ENCODE measurements at places on chromosomes 5 and 9.

DNA sequence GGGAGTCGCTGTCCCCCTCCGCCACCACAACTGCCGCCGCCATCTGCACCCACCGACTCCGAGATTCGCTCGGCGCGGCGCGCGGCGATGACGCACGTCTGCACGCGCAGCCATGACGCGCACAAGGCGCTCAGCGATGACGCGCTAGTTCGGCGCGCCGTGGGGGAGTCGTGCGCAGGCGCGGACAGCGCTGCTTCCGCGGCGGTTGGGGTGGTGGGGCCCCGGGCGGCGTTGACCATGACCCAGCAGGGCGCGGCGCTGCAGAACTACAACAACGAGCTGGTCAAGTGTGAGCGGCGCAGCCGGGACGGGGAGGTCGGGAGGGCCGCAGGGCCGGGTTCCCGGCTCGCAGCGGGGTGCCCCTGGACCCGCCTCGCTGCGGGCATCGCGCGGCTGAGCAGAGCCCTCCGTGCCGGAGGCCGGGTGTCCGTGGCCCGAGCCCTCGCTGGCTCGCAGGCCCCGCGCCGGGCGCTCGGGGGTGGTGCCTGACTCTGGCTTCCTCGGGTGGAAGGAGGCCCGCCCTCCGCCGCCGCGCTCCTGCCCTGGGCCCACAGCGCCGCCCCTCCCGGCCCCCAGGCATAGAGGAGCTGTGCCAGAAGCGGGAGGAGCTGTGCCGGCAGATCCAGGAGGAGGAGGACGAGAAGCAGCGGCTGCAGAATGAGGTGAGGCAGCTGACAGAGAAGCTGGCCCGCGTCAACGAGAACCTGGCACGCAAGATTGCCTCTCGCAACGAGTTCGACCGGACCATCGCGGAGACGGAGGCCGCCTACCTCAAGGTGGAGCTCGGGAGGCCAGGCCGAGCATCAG, at the start of the genes ANAPC2 and SSNA1:
Gene ANAPC2, minus strand, starts transcription at position 71 of the 807 bp plus-strand sequence. Its CDS starts 28 bp downstream, at position 43.
Gene SSNA1, plus strand, starts transcription at position 187 of the 807 bp plus-strand sequence. Its CDS starts 51 bp downstream, at position 238.
- DNase-seq, result peak; percentile 82

DNA sequence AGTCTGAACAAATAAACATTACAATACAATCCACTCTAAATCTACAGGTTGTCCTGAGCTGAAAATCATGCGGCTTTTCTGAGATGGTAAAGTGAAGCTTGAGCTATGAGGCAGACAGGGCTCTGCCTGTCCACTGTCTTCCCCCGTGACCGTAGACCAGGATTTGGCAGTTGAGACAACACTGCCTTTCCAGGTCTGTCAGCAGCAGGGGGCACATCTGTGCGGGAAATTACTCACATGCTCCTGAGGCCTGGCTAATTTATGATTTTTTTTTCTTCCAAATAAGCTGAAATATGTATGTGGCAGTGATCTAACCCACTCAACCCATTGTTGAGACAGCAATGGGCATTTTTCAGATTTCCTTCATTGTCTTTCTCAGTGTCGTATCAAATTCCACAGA, 307.9 kb downstream of the FBXL7 start:
- DNase-seq, result peak; percentile 66

DNA sequence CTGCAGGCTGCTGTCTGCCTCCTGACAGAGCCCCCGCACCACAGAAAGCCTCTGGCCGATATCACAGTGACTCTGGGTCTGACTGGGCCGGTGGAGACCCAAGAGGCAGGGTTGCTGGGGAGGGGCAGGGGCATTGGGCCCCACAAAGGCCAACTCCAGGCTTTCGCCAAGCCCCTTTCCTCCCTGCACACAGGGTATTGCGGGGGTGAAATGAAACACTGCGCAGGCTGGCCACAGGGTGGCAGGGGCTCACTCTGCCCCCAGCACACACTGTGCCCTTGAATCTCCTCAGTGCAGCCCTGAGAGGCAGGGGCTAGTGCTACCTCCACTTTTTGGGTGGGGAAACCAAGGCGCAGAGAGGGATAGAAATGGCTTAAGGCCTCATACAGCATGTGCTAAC, 44.6 kb downstream of the BARX1 start:
- no peak for DNase-seq

DNA sequence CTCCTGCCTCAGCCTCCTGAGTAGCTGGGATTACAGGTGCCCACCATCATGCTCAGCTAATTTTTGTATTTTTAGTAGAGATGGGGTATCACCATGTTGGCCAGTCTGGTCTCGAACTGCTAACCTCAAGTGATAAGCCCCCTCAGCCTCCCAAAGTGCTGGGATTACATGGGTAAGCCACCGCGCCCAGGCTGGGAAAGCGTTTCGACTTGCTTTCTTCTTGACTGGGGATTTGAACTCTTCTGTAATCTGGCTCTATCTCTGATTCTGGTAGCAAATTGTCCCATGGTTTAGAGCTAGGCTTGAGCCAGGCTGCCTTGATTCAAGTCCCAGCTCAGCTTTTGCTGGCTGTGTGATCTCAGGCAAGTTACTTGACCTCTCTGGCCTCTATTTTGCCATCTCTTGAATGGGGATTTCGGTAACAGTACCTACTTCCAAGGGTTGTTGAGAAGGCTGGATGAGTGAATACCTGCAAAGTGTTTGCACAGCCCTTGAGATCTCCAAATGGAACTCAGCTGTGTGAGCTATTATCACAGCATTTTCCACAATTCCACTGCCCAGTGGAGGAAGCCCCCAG, 20.5 kb upstream of the MVB12B start:
- DNase-seq, result no peak

DNA sequence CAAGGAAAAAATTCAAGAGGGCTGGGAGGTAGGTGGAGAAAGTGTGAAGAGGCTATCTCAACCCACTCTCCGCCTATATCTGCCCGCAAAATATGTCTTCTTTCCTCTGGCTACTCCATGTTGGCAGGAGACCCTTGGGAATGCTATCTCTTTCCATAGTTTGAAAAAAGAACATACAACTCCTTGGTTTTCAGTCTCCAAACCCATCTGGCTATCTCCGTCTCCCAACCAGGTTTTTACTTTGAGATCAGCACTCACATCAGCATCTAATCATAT, 109.9 kb upstream of the IFNE start:
- no peak for DNase-seq

DNA sequence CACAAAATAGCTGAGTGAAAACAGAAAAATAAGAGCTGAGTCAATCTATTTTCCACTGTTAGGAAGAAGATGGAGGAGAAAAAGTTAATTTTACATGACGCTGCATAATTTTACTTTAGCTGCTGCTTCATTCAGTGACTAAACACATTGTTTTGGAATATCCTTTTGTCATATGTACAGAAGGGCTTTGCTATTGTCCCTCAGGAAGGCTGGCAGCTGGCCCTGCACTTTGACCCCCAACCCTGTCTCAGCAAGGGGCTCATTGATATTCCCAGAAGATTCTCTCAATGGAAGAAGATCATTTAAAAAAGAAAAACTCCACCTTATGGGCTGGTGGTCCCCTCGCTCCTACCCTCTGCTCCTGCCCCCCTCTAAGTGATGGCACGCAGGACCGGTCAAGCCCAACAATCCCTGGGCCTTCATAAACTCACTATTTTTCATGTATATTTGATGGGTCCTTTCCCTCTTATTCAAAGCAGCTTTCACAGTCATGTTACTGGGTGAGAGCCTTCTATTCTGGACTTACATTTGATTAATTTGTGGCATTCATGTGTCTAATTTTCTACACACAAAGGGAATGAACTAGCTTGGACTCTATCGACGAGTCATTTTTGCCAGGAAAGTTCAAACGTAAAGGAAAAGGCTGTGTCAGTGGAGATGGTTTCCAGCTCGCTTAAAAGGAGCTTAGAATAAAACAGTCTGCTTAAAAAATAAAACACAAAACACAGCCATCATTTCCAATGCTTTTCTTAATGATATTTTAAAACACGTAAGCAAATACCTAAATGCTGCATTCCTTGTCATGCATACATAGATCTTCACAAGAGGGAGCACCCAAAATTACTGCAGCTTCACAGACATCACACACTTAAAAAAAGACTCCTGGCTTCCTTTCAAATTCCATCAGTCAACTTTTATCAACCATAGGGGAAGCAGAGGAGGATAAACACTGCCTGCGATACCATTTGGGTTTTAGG, 104.7 kb downstream of the EFNA5 start:
- DNase-seq, result no peak

GRCh38 chr9:68717552-68718443, 12.8 kb downstream of the PIP5K1B start:
- no peak for DNase-seq

- no peak for DNase-seq
Measured at GRCh38 chr5:57683036-57683630, 200.5 kb upstream of the ACTBL2 start.

- no peak for DNase-seq
Measured at GRCh38 chr9:134770972-134771971, 109.3 kb upstream of the FCN2 start.

- no peak for DNase-seq
Measured at GRCh38 chr9:72579190-72579589, 57.8 kb downstream of the TMC1 start.

GRCh38 chr9:71269859-71270258, 148.4 kb upstream of the TRPM3 start:
- no peak for DNase-seq

DNA sequence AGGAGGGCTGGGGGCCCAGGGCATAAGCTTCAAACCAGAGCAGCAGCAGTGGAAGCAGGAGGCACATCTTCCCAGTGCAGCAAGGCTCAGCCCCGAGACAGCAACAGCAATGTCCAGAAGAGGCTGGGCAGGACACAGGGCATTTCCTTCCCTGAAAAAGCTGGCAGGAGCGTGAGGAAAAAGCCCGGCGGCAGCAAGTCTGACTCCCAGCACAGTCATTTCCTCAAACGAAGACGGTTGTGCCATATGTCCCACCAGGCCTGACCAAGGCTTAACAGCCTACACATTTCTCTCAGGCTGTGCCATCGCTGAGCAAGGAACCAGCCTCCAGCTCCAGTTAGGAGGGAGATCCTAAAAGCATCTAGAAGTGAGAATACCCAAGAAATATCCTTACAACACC, 74.5 kb downstream of the APTX start:
- no peak for DNase-seq

GRCh38 chr5:127353327-127353726, 62.7 kb downstream of the MEGF10 start:
- no peak for DNase-seq

DNA sequence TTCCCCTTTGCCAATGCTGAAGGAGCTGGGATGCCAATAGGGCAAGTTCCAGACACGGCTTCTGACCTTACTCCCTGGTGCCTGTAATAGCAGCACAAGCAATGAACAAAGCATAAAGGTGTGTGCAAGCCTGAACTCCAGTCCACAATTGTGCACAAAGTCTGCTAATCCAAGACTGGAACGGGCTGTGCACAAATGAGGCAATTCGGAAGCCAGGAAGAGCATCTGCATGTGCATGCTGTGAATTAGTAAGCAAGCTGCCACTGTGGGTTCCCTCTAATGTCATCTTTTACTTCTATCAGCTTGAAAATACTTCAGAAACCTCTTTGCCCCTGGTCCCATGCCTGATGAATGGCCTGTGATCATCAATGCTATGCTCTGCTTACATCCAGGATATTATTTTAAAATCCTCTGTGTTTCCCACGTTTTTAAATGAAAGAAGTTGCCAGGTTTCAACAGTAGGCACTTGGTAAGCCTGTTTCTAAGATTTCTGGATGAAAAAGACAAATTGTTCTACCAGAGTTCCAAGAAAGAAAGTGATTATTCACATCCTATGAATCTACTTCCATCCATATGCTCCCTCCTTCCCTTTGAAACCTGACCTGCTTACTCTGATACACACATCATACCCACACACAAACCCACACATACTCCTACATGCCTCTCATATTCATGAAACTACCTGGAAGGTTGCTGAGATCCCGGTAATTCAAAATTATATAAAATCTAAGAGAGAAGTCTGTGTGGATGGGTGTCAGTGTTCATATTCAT, 165.7 kb downstream of the KCTD16 start:
- no peak for DNase-seq

GRCh38 chr9:34948451-34948850, 9.6 kb upstream of the PHF24 start:
- DNase-seq, result no peak

- peak; percentile 33 for DNase-seq
Measured at GRCh38 chr9:135536216-135536615, 9.7 kb upstream of the OBP2A start.

DNA sequence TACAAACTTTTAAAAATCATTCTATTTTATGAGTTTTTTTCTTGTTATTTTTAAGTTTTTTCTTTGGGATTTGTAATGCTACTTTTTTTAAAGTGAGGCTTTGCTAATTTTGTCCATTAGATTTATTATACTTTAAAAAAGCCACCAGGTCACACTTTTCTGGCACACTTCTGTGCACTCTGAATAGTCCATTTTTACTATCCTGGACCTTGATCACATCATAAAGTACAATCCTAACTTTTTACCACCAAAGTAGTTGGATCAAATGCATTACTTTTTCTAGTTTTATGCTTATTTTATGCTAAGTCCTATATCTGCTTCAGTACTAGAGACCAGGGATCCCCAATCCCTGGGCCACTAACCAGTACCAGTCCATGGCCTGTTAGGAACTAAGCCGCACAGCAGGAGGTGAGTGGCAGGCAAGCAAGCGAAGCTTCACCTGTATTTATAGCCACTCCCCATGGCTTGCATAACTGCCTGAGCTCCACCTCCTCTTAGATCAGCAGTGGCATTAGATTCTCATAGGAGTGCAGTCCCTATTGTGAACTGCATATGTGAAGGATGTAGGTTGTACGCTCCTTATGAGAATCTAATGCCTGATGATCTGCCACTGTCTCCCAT, 16.0 kb downstream of the FRRS1L start:
- no peak for DNase-seq

DNA sequence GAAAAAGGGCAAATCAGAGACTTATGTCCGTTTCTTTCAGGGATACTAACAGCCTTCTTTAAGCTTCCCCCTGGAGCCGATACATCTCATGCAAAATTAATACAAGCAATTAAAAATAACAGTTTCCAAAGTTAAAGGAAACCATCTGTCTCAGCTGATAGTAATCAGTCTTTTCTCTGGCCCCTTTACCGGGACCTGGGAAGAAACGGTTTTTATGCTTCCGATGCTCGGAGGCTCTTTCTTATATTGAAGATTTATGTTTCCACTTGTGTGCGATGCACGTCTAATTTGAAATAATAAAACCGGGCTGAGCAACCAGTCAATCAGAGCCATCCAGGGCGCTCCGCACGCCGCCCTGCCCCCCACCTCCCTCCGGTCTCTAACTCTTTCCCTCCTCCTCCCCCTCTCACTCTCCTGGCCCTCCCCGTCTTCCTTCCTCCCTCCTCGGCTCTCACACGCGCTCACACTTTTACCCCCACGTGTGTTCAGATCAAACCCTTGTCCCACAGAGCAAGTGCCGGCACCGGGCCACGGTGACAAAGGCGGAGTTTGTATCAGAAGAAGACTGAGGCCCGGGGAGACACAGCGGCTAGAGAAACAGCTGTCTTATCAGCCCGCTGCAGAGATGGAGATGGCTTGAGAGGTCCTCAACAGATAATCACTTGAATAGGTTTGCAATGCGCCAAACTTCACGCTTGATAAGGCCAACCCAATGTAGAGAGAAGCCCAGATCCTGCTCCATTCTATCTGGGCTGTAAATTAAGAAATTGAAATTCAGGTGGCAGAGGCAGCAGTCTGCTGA, 5.1 kb upstream of the ELAVL2 start:
- no peak for DNase-seq
